CD4-positive, alpha-beta T cell treated with Interleukin-12 subunit alpha and Interleukin-12 subunit beta, for 1 hour (primary cell): ENCODE measurements at places on chromosomes 5 and 9.

DNA sequence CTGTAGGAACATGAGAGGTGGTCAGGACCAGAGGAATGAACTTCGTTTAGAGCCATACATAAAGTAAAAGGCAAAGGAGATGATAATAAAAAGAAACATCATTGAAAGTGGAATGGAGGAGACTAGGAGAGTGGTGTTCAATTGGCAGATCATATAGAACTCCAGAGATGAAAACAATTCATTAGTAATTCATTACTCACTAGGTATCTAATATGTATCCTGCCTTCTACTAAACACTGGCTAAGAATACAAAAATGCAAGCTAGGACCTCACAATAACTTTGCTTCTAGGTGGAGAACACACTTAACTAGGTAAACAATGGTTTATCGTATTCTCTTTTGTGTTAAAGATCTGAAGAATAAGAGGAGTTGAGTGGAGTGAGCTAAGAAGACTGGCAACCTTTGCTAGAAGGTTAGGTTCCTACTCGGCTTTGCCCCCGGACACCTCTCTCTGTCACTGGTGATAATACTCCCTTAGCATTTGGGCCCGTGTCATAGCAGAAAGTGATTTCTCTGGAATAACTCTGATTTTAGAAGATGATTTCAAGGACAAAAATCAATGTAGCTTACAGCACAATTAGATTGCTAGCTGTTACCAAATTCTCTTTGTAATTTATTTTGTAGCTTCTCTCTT, 88.6 kb upstream of the IFNE start:
- DNase-seq, result no peak

DNA sequence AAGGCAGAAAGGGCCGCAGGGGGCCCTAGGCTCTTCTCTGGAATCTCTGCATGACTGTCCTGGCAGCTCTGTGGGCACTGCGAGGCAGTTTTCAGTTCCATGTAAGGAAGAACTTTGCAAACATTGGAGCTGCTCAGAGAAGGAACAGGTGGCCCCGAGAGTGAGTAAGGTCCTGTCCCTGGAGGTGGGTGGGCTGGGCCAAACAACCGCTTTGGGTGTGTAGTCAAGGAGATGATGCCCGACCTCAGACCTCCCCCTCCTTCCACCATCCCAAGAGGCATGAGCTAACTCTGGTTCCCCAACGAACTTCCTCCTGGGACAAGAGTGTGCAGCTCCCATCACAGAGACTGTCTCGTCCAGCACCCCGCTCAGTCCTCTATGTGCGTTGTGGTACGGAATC, 20.5 kb downstream of the CSF1R start:
- no peak for DNase-seq

DNA sequence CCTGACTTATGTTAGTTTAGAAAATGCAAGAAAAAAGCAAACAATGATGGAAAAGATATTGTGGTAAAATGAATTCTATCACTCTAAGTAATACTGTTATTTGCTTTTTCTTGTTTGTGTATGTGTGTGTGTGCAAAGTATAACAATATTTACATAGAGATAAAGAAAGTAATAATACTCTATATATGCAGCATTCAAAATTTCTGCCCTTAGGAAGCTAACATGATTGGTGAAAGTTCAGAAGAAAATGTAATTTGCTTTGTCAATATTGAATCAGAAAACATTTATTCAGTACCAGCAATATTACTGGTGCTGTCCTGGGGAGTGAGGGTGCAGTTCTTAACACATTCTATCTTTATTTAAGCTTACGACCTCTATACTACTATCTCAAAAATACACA, 12.9 kb upstream of the PRDM9 start:
- no peak for DNase-seq

DNA sequence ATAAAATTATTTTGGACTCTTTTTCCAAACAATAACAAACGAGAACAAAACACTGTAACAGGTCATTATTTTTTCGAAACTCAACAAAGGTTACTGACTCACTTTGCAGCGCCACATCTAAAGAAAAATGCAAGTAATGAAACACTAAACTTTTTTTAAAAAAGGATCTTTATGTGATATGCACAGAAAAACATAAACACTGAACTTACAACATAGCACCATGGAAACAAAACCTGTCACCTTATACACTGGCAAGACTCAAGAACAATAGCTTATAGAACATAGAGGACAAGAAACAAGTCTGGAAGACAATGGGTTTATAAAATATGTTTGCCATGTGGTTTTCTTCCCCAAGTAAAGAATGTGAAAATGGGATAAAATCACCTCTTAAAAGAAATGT, 85.2 kb downstream of the AUH start:
- DNase-seq, result no peak

DNA sequence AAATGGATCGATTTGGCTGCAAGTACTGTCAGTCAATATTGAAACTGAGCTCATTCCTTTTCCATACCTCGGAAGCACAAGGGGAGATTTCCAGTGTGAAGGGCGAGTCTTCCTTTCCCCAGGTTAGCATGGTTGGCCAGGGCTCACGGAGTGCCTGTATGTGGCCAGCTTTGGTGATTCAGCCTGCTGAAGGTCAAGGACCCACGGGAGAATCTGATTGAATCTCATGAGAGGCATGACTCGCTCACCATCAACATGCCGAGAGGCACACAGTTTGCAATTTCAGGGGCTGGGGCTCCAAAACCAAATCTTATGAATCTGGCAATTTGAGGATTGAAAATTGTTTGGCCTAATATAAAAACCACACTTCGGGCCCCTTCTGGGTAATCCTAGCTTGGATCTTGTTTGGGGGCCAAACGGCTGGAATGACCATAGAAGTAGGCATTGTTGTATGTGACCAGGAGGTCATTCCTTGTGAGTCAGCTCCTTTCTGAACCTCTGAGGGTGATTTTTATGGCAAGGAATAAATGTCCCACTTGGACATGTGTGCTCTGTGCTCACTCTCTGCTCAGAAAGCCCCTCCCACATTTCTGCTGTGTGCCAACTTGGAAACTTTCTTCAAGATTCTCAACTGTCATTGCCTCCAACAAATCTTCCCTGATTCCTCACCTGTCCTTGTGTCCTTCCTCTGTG, 69.8 kb downstream of the DOCK2 start:
- no peak for DNase-seq

DNA sequence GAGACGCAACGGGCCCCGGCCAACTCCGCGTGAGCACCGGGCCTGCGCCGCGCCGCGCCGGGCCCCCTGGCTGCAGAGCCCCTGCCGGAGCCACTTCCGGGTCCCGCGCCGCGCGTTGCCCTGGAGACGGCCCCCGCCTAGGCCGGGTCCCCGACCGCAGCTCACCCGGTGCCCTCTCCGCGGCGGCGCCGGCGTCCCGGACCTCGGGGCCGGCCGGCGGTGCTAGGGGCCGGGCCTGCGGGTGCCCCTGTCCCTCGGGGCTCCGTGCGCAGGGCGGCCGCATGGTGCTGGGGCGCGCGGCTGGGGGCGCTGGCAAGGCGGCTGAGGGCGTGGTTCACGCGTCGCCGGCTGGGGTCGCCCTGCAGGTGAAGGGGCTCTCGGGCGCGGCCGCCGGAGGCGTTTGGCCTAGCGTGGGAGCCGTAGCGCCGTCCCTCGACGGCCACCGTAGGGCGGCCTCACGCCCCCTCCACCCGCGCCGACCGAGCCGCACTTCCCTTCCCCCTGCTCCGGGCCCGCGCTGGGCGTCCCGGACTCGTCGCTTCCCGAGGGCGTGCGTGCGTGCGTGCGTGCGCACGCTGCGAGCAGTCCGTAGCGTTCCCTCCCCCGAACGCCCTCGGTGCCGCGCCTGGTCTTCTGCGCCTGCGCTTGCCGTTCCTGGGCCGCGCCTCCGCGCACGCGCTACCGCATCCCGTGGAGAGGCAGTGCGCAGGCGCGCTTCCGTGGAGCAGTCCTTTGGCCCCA, at the start of gene TMEM250:
TMEM250 (minus strand) TSS at position 556 of the 741 bp plus-strand sequence. CDS start 1,975 bp downstream, outside the sequence.
- DNase-seq, result peak; percentile 96

GRCh38 chr9:93187574-93187973, 3.6 kb downstream of the WNK2 start:
- no peak for DNase-seq

GRCh38 chr9:7402334-7403027, 397.1 kb downstream of the DMAC1 start:
- no peak for DNase-seq

DNA sequence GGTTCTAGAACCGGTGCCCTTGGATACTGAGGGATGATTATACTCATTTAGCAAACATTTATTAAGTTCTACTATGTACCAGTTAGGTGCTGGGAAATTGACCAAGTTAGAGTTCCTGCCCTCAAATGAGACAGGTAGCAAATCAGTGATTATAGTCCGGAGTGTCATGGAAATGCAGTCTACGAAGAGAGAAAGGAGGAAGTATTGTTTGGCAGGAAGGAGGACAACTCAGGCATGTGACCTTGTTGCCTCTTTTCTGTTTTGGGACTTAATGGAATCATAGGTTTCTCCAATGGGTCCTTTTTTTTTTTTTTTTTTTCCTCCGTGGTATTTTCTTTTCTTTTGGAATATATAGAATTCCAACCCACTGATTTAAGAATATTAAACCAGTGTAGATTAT, 28.0 kb downstream of the OSTF1 start:
- DNase-seq, result no peak

GRCh38 chr9:122819326-122819725, 9.1 kb downstream of the PDCL start:
- no peak for DNase-seq

DNA sequence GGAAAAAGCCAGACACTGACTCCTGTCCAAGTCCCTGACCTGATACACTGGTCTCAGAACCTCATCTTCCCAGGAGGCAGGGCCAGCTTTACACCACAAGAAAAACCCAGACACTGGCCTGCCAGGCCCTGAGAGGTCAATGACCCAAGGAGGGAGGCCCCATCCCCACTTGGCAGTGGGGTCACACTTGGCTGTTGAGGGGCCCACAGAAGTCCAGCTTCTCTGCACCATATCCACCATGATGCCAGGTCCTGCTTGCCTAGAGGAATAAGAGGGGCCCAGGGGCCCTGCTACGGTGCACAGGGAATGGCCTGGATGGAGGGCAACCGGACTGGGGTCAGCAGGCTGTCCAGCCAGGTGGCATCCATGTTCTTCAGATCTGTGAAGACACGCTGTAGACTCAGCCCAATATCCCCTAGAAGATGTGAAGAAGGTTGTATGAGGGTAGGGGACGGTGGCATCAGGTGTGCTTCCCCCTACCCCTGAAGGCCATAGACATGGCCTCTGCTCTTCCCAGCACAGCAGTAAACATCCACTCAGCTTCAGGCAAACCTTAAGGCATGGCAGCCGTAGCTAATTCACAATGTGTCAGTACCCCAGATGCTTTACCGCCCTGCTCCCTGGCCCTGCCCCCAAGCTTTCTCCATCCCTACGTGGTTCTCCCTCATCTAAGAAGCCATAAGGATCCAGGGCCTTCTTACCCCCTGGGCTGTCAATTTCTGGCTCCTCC, 6.7 kb downstream of the IRF1 start:
- peak; percentile 9 for DNase-seq

DNA sequence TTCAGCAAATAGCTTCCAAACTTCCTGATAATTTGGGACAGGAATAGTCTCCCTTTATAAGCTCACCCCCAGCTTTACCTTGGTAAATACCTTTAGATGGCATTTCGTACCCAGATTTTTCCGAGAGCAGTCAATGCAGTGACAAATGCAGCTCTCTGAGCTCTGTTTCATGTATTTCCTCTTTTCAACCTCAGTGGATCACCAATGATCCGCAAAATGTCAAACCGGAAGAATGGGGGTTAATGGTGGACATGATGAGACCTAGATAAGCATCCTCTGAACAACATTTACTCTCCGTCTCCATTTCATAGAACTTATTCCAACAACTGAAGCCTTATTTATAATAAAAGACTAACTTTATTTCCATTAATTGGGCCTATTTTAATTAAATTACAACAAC, 227.3 kb downstream of the MCTP1 start:
- no peak for DNase-seq

DNA sequence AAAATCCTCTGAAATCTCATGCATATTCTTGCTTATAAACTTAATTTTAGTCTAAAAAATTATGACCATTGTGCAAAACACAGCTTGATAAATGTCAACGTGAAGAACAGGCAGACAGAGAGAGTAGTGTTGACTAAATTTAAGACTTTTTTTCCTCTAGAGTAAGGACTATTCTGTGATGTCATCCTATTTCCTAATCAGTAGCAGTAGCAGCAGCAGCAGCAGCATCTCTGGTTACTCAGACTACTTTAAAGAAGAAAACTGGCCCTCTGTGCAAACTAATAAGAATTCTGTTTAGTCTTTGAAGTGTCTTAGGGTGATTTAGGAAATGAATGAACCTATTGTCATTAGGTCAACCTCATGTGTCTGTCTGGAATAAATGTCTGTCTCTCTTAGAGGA, 403.0 kb downstream of the HINT1 start:
- no peak for DNase-seq

DNA sequence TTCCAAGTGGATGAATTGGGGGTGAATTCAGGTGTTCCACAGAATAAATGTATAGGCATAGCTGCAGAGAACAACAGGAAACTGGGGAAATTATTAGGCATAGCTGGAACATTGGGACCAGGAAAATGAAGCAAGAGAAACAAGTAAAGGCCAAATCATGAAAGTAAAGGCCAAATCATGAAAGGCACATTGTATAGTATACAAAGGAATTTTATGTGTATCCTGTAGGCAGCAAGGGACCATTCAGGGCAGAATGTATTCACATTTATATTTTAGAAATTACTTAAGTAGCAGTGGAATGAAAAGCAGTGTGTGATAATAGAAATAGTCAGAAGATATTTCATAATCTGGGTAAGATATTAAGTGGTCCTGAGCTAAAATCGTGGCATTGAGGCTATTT, 127.3 kb upstream of the GRHPR start:
- DNase-seq, result no peak

DNA sequence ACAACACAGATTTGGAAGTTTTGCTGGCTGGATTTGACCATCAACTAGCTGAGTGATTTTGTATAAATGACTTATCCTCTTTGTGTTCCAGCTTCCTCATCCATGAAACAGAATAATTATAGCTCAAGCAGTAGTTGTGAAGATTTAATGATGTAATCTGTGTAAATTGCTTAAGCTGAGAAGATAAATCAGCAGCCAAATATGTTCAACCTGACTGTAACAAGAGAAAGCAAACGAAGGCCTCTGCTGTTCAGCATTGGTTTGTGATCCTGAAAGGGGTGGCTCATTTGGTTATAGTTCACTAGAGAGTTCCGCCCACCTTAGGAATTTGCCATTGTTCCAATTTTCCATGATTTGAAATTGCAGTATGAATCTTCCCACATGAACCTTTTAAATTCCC, 75.7 kb upstream of the CCDC112 start:
- DNase-seq, result no peak

DNA sequence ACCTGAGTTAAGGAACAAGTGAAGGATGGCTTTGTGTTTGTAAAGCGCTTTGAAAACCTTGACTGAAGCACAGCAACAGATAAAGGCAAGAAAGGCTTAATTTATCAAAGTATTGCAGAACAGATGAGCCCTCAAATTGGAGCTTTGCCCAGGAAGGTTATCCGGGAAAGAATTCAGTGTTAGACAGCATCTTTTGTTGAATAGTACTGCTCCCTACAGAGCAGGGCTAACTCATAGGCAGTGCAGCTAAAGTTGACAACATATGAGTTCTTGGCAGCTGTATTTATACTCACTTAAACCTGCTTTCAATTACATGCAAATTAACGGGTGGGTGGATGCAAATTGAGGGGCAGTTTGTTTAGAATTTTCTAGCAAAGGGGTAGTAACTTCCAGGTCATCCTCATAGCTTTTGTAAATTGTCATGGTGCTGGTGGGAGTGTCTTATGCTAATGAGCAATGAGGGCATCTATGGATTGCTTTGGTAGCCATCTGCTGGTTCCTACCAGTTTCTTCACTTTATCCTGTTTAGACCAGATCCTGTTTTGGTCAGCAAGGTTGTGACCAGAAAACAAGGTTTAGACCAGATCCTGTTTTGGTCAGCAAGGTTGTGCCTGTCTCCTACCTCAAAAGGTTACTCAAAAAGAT, 105.8 kb downstream of the GDA start:
- DNase-seq, result no peak
